ENCODE measurements at places on chromosomes 1 and 21.

GRCh38 chr21:40016234-40016633 is 149.0 kb downstream of the PCP4 start:
- no peak for DNase-seq

GRCh38 chr1:61647142-61647541 is 77.8 kb downstream of the TM2D1 start:
- DNase-seq: no peak

DNA sequence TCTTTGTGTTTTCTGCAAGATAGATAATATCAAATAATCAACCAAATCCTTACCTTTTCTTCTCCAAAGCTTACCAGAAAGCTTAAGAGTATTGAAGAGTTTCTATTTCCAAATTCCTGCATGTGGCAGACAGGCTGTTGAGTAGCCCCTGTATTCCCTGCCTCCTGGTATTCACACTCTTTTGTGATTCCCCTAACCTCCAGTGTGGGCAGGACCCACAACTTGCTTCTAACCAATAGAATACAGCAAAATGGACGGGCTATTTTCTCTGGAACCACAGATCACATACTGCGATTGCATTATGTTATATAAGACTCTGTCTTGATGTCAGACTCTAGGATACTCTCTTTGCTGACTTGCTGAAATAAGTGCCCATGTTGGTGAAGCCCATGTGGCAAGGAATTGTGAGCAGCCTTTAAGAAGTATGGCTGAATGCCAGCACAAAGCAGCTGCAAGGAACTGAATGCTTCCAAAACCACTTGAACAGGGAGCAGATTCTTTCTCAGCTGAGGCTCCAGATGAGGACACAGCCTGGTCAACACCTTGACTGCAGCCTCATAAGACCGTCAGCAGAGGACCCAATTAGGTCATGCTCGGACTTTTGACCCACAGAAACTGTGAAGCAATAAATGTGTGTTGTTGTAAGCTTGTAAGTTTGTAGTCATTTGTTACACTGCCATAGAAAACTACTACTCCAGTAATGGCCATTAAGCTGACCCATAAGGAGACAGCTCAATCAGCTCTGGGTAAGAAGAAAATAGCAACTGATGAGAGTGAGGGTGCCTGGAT is 47.9 kb upstream of the PLXNA2 start:
- DNase-seq: no peak

GRCh38 chr1:231719485-231720183 is 93.0 kb downstream of the DISC1 start:
- DNase-seq: no peak
